Hematopoietic multipotent progenitor cell treated with erythropoietin and hydrocortisone succinate and interleukin-3 and kit ligand, for 15 days (in vitro differentiated cells): ENCODE measurements at places on chromosomes 6 and 20.

DNA sequence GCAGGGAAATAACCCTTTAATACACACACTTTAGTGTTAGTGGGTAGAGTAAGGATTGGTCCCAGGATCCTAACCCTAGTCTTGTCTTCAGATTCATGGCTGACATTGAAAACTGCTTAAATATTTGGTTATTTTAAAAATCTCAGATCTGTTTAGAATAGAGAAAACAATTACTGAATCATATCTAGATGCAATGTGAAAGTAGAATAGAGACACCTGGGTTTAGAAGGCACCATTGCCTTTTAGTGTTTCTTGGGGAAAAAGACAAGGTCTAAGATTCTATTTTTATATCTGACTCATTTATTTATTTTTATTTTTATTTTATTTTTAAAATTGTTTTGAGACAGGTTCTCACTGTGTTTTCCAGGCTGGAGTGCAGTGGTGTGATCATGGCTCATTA lies 6.0 kb downstream of the DDX43 start:
- DNase-seq = no peak

GRCh38 chr6:31559958-31560696 lies 12.0 kb upstream of the LTA start:
- no peak for DNase-seq

GRCh38 chr6:85644279-85644762 lies 1.6 kb upstream of the SYNCRIP start:
- DNase-seq = no peak

GRCh38 chr6:64325093-64325492 lies 689.5 kb downstream of the PHF3 start:
- DNase-seq = no peak

- DNase-seq = no peak
Measured at GRCh38 chr20:8344106-8344505, 212.0 kb downstream of the PLCB1 start.

DNA sequence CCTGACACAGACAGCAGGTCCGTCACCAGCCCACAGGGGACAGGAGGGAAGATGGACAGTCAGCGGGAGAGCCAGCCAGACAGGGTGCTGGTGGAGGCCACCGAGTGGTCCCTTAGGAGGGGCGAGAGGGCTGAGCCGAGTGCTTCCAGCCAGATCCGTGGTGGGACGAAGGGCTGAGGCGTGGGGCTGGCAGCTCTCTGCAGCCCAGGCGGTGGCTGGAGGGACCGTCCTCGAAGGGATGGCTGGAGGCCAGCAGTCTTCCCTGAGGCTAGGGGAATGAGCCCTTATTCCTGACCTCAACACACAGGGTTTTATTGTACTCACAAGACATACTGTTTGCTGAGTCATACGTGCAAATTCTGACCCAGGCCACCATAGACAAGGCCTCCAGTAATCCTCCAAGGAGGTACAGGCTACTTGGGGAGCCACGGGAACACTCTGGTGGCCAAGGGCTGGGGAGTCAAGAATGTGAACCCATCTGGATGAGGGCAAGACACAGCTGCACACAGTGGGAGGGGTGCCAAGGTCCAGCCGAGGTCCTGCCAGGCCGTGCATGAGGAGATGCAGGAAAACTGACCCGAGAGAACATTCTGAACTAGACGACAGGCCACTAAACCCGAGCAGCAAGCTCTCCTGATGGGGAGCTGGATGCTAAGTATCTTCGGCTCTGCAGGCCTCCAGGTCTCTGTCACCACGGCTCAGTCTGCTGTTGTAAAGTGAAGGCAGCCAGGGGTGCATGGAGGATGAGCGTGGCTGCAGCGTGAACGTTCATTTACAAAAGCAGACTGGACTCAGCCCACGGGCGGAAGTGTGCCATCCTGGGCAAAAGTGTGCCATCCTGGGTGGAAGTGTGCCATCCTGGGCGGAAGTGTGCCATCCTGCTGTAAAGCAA lies 242.5 kb downstream of the TTLL2 start:
- no peak for DNase-seq

DNA sequence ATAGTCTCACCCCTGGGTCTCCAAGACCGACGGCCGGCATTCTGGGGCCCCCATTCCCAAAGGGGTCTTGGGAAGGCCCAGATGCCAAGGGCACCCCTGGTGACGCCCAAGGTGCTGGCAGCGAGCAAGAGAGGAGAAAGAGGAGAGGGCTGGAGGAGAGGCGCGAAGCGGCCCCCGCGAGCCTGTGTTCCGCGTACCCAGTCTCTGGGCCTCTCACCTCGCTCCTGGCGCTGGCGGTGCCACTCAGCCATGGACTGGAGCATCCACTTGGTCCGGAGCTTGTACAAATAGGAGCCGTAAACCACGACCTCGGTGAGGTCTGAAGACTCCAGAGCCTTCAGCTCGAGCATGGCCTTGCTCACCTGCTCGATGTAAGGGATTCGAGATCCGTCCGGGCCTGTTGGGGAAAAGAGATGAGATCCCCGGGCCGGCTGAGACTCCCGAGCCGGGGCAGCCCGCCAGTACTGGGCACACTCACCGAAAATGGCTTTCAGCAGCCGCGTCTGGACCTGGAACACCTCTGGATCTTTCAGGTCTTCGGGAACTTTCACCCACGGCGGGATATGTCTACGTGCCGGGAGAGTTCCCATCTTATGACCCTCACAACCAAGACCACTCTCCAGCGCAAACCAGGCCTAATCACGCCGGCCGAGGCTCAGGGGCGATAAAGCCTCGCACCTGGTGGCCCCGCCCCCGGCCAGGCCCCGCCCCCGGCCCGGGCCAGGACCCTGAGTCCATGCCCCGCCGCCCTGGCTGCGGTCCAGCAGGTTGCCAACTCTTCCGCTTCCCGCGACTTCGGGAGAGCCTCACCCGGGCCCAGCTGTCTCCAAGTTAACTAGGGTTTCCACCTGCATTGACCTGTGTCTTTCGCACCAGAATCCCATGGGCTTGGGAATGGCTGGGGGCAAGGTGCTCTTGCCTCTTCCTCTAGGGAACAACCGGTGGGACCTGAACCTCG lies at the start of gene DPPA5:
DPPA5 (minus strand) TSS at position 641 of the 958 bp plus-strand sequence; CDS start at position 590, 51 bp downstream.
- no peak for DNase-seq

DNA sequence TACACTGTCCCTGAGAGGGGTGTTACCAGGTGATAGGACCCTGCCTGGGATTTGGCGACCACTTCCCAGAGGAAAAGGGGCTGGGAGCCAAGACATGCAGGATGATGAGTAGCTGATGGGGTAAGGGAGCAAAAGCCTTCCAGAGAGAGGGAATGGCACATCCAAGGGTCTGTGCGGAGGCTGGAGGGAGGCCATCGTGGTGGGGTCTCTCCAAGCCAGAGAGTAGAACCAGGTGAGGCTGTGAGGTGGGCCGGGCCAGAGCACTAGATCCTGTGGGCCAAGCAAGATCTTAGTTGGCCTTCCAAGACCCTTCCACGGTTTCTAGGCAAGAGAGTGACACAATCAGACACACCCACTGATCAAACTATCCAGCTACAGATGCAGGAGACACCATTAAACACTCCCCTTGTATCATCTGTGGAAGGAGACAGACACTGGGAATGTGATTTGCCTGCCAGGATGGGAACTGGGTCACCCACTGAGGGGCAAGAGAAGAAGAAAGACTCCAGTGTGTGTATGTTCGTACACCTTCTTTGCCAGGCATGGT lies 128.9 kb downstream of the BANF2 start:
- no peak for DNase-seq

DNA sequence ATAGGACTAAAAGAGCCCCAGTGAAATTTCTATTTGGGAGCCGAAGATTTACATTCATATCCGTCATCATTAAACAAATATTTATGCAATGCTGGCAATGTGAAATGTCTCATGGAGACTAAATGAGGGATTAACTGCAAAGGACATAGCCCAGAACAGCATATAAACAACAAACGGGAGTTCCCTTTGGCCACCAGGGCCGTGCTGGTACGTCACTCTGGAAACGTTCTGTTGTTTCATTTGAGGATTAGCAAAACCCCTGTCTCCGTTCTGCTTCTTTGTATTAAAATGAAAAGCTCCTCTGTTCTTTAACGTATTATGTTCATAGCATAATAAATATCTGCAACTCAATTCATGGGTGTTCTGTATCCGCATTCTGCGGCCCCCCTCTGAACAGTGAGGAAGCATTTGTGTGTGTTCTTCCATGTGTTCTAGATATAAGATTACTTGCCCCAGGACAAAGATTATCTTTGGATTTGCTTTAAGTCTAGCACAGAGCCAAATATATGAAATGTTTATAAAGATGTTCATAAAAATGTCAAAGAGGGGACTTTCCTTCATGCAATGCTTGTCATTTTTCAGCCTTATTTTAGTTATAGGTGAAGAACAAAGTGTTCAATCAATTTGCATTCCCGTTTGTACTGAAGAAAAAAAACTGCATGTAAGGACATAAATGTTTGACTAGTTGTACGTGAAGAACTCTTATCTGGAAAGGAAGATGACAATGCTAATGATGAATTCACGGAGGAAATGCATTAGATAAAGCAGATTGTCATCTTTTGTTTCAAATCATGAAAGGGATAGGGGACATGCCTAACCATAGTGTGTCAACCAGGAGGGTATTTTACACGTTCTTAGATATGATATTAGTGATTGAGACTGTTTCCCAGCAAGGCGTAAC lies 90.0 kb upstream of the TNFAIP3 start:
- DNase-seq = no peak
